ENCODE measurements at places on chromosomes 2 and 18.

- DNase-seq: no peak
Observed at GRCh38 chr18:68288408-68288807, 426.5 kb downstream of the TMX3 start.

DNA sequence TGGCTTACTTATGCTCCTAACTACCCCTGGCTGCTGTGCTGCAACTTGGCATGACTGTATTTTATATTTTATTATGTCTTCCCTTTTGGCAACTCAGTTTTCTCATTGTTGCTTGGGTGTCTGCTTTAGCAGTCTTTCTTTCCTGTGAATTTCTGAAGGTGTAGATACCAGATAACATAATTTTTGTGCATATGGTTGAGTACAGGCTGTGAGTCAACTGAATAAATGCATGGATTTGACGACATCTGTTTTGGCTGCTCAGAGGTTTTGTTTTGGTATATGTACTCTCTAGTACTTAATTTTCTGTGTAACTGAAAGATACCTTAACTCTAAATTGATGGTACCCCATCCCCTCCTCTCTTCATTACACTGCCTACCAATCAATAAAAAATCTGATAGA, 303.1 kb downstream of the PTPRM start:
- no peak for DNase-seq

DNA sequence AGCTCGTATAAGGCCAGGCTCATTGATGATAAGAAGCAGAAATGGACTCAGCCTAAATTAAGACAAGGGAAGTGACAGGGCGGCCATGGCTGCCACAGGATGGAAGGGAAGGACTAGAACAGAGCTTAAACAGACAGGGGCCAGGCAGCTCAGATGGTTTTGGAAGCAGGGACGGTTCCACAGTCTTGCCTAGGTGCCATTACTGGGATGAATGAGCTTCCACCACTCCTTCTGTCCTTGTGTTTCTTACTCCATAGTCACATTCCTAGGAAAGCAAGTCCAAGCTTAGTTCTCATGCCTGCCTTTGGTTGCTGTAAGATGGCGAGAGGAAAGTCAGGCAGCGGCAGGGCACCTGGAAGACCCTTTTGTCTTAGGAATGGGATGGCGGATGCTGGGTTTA, 11.9 kb downstream of the GNLY start:
- DNase-seq: no peak

DNA sequence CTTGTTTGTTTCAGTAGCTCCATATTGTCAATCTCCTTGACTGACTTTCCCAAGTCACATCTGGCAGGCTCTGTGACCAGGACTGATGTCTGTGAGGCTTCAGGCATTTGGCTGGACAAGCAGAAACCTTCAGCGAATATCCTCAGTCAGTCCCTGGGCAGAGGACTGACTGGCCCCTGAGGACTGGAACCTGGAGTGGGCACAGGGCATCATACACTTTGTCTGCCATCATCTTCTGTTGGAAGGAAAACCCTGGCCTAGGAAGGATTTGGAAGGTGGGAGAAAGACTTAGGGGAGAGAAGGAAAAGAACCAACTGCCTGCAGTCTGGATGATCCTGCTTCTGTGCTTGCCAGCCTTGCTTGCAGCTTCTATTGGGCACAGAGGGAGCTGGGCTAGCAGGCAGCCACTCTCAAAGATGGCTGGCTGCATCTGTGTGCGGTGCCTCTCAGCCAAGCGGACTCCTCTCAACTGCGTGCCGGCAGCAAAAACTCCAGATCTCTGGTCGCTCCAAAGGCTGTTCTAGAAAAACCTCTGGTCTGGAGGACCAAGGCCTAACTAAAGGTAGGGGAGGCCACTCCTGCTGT, 126.8 kb downstream of the MARCHF4 start:
- DNase-seq: no peak

- DNase-seq: no peak
Observed at GRCh38 chr2:101981504-101981903, 10.3 kb upstream of the IL1R2 start.

- DNase-seq: no peak
Observed at GRCh38 chr2:37664231-37664643, 7.2 kb downstream of the CDC42EP3 start.

DNA sequence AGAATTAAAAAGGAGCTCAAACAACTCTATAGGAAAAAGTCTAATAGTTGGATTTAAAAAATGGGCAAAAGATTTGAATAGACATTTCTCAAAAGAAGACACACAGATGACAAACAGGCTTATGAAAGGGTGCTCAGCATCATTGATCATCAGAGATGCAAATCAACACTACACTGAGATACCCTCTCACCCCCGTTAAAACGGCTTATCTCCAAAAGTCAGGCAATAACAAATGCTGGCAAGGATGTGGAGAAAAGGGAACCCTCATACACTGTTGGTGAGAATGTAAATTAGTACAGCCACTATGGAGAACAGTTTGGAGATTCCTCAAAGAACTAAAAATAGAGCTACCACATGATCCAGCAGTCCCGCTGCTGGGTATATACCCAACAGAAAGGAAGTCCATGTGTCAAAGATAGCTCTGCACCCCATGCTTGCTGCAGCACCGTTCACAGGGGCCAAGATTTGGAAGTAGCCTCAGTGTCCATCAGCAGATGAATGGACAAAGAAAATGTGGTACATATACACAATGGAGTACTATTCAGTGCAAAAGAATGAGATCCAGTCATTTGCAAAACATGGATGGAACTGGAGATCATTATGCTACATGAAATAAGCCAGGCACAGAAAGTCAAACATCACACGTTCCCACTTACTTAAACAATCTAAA, 46.7 kb upstream of the B3GNT7 start:
- no peak for DNase-seq

- no peak for DNase-seq
Observed at GRCh38 chr2:189249171-189249570, 69.6 kb upstream of the COL5A2 start.

DNA sequence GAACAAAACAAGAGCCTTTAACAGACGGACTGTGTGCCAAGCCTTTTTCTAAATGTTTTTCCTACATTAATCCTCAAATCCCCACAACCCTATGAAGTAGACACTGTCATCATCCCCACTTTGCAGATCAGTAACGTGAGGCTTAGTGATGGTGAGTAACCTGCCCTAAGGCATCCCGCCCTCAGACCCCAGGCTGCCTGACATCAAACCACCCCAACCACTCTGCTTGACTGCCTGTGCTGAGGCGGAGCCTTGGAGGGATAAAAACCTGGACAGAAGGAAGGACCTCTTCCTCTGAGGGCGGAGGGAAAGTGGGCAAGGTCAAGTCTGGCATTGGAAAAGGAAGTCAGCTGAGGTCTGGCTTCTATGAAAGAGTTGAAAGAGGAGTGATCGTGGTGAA, 104.6 kb downstream of the SP3 start:
- DNase-seq: no peak

GRCh38 chr18:3623769-3624545, 174.0 kb downstream of the TGIF1 start:
- DNase-seq: no peak

- DNase-seq: no peak
Observed at GRCh38 chr2:170009209-170009608, 168.7 kb upstream of the MYO3B start.

DNA sequence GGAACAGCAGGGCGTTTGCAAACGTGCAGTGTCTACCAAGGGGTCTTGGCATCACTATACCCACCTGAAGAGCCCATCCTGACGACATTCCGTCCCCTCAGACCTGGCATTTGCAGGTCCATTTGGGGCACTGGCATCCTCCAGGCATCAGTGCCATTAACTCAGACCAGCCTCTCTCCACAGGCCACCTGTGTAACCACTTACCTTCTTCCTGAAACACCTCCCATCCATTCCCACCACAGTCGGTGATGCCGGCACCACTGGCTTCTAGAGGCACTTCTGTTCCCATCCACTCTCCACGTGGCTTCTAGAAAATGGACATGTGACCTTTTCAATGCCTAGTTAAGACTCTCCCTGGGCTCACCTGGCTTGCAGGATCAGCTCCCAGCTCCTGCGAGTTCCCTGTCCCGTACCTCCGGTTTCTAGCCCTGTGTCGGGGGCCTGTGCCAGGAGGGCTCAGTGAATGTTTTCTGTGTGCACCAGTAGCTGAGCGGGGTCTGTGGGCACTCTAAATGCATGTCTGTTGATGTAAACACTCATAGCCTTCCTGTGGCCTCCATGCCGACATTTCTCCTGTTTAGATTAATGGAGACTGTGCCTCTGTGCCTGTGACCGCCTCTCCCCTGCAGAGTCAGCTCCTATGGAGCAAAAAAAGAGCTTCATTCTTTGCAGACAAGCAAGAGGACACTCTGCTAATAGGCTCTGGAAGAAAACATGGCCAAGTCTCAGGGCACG, 458.0 kb upstream of the HS6ST1 start:
- no peak for DNase-seq

GRCh38 chr2:105761931-105762515, 17.3 kb downstream of the NCK2 start:
- no peak for DNase-seq

DNA sequence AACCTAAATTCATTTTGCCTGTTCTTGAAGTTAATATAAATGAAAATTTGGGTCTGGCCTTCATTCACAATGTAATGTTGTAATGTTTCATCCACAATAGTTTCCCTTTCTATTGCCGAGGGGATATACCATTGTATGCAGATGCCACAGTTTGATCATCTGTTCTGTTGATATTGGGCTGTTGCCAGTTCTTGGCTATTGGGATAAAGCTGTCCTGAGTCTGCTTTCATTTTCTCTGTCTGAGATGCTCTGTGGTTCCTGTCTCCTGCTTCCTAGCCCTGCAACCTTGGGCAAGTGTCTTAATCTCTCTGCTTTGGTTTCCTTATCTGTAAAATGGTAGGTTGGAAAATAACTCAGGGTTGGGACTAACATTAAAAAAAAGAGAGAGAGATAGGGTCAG, 25.2 kb downstream of the B3GNT2 start:
- DNase-seq: no peak

- DNase-seq: no peak
Observed at GRCh38 chr2:171307560-171307959, 126.2 kb downstream of the METTL8 start.

- no peak for DNase-seq
Observed at GRCh38 chr2:163664610-163665009, 71.2 kb downstream of the FIGN start.

GRCh38 chr2:111007757-111008688, 112.7 kb upstream of the BCL2L11 start:
- DNase-seq: no peak

DNA sequence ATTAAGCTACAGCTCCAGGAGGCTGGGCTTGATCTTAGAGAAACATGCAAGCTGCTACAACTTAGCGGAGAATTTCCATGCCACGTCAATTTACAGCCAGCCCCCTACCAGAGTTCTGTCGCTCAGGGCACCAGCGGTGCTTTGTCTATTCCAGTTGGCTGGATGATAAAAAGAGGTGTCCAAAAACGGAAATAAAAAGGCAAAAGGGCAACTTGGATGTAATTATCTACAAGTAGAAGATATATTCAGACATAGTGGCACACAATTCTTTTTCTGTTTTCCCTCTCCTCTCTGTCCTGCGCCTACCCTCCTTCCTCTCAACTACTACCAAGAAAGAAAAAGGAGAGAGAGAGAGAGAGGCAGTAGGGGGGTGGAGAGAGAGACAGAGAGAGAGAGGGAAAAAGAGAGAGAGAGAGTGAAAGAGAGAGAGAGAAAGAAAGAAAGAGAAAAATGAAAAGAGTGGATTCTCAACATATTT, 363 bp upstream of the RFTN2 start:
- no peak for DNase-seq

DNA sequence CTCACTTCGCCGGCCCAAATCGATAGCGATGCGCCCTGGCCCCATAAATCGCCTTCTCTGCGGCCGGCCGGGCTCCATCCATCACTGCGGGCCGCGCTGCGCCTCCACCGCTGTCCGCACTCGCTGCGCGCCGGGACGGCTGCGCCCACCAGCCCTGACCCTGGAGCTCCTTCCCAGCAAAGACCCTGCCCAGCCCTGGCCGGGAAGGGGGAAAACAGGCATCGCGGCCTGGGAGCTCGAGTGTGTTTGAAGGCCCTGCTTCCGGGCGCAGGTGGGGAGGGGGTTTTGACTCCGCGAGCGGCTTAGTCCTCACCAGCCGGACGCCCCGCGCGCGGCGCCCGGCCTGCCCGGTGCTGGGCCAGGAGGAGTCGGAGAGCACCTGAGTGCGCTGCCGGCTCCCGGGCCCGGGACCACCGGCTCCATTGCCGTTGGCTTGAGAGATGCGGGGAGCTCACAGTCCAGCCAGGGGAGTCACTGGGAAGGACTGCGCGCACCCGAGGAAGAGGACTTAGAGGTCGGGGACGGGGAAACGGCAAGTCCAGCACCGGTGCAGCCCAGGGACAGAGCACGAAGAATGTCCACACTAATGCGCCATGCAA, 1.1 kb downstream of the PAX8 start:
- DNase-seq: no peak

DNA sequence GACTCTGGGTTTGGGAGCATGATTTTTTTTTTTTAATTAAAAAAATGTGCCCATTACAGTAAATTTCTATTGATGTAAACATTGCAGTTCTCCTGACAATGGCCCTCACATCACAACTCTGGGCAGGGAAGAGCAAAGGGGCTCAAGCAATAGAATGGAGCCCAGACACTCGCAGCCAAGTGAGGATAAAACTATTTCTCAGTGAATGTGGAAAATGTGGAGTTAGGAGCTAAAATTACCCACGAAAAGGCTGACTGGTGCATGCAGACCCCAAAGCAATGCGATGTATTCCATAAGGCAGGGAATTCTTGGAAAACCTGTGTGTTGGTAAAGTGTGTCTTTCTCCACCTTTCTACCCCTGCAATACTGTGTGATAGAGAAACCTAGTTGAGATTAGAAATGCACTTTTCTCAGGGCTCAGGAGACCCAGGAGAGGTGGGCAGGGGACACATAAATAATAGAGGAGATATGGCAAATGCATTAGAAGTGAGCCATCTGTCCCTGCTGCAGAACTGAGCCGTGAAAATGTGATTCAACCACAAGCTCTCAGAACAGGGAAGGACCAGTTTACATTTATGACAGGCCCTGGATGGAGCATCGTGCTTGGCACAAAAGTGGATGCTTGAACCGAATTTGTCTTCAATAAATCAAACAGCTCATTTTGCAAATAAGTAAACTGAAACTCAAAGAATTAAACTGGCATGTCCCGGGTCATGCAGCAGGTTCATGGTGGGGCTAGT, 100.1 kb downstream of the MYCN start:
- DNase-seq: no peak

- no peak for DNase-seq
Observed at GRCh38 chr2:179951680-179952079, 55.4 kb downstream of the CWC22 start.

Measured in stimulated activated CD8-positive, alpha-beta memory T cell treated with anti-CD3 and anti-CD28 coated beads, Interleukin-7, amount 100 ng/mL, for 4 hours (primary cell).